ENCODE measurements at places on chromosomes 16 and 17.

- no peak for DNase-seq
These were observed 56.0 kb upstream of the FA2H start for GRCh38 chr16:74830648-74831047.

GRCh38 chr16:49854796-49855203 lies 1.1 kb downstream of the ZNF423 start:
- DNase-seq, result peak; percentile 37

- DNase-seq, result no peak
These were observed 1.8 kb downstream of the ZNF48 start for GRCh38 chr16:30397056-30397455.

- DNase-seq, result no peak
These were observed 210.4 kb upstream of the CHMP6 start for GRCh38 chr17:80781211-80781610.

DNA sequence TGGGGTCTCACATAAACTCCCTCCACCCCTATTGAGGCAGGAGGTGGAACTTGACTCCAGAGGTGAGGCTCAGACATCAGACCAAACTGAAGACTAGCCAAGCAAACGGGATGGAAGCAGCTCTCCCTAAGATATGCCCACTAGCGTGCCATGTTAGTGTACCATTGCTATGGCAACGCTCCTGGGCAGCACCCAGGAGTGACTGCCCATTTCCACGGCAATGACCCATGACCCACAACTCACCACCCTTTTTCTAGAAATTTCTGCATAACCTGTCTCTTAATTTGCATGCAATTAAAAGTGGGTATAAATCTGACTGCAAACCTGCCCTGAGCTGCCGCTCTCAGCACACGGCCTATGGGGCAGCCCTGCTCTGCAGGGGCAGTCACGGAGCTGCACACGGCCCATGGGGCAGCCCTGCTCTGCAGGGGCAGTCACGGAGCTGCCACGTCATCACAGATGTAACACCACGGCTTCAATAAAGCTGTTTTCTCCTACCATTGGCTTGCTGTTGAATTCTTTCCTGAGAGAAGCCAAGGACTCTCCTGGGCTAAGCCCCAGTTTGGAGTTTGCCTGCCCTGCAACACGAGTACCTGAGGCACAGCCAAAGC lies 164.3 kb downstream of the RBFOX3 start:
- no peak for DNase-seq

DNA sequence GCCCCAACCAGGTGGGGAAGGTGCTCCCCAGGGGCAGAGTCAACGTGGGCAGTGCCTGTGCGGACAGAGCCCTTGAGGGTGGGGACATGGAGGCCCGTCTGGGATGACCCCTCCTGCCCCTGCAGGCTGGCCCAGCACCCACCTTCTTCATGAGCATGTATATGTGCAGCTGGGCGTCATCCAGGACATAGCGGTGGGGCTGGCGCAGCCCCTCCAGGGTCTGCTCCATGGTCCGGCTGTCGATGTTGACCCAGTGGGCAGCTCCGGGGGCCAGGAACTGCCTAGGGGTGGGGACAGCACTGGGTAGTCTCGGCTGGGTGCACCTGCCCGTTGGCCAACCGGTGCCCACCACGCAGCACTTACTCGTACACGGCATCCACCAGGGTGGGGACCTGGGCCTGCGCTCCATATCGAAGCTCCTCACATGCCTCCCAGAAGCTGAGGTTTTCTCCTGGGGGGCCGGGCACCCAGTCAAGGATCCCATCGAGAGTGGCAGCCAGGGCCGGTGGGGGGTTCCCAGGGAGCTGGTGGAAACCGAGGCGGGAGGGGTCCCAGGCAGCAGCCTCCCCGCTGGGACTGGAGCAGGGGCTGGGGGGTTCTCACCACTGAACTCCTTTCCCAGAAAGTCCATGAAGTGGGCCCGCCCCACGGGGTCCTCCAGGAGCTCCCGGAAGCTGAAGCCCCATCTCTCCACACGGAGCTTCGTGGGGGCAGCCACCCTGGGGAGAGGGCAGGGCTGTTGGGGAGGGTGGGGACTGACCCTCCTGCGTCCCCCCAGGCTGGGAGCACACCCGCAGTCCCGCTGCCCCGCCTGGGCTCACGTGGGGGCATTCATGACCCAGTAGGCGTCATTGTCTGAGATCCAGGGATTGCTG lies 5.1 kb downstream of the RGS11 start:
- DNase-seq, result no peak

DNA sequence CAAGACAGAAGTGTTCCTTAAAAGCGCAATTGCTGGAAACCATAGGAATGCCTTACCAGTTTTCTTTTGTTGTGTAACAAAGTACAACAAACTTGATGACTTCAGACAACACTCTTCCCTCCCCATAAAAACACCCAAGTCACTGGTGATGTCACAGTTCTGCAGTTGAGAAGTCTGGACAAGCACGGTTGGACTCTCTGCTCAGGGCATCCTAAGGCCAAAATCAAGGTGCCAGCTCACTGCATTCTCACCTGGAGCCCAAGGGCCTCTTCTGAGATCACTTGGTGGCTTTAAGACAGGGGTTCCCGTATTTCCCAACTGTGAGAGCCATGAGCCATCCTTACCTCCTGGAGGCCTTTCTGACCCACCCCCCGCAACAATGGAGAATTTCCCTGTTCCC lies 45.6 kb upstream of the MEAK7 start:
- no peak for DNase-seq

GRCh38 chr17:12512694-12513355 lies 152.9 kb upstream of the MYOCD start:
- no peak for DNase-seq

GRCh38 chr17:59637611-59638310 lies 18.1 kb downstream of the CLTC start:
- no peak for DNase-seq

- peak; percentile 56 for DNase-seq
These were observed 103.9 kb upstream of the SEC14L1 start for GRCh38 chr17:77036841-77037381.

GRCh38 chr16:64864232-64864809 lies 257.5 kb downstream of the CDH11 start:
- DNase-seq, result no peak

DNA sequence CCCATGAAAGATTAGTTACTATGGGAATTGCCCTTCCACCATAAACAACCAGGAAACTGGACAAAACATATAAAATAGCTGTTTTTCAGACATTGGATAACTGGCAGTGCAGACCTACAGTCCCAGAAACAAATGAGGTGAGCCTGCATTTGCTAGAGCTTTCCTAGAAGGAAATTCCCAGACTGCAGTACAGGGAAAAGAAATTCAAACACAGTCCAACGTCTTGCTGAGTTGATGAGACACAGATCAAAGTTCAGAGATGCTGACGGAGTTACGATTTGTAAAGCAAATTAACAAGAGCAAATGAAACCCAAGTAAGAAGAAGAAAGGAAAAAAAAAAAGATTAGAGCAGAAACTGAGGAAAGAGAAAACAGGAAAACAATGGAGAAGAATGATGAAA lies 41.3 kb upstream of the MNT start:
- no peak for DNase-seq
